ENCODE measurements at places on chromosomes 16 and 17.
A peak's percentile ranks its signal among the peaks of the same experiment; 100 is the strongest.

GRCh38 chr17:47990962-47991731 lies 20.2 kb downstream of the CDK5RAP3 start:
- no peak for DNase-seq

- DNase-seq: no peak
Measured at GRCh38 chr17:82910041-82910481, 70.2 kb upstream of the ZNF750 start.

DNA sequence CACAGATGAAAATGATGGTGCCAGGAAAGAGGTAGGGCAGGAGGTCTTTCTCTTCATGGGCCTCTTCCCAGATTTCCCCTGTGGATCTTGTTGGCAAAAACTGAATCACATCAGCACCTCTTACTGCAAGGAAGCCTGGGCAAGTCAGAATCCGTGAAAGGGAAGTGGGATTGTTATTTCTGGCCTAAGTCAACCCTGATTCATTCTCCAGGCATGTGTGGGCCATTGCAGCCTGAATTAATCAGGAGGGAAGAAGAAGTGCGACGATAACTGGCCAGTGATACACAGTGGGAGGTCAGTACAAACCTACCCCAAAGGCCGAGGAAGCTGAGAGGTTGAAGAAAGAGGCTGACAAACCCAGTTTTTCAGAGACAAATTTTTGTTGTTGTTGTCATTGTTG lies 17.9 kb upstream of the NSMCE1 start:
- peak; percentile 90 for DNase-seq

GRCh38 chr17:52383493-52384100 lies 225.1 kb upstream of the CA10 start:
- DNase-seq: peak; percentile 61

DNA sequence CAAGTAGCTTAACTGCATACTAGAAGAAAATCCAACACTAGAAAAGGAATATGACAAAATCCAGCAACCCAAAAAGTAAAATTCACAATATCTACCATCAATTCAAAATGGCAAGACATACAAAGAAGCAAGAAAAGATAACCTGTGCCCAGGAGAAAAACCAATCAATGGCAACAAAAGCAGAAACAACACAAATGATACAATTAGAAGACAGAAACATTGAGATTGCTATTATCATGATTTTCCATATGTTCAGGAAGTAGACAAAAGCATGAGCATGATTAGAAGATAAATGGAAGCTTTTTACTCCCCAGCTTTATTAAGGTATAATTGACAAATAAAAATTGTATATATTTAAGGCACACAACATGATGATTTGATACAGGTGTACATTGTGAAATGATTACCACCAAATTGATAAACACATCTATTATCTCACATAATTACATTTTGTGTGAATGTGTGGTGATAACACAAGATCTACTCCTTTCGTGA lies 117.3 kb downstream of the CA10 start:
- no peak for DNase-seq

DNA sequence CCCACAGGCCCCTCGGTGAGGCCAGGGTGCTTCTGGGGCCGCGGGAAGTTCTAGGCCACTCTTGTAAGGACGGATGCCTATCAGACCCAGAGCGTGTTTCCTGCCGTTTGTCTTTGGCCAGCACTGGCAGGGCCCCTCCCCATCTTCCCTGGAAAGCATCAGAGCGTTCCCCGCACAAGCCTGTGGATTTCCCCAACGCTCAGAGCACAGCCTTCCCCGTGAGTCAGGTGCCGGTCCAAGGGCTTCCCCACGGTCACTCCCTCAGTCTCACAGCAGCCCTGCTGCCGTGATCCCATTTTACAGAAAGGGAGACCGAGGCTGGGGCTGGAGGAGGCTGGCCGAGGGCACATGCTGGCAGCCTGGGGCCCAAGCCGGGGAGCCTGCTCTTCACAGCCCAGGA lies 33.7 kb downstream of the CRISPLD2 start:
- peak; percentile 30 for DNase-seq
